ENCODE measurements at places on chromosomes 16 and 17. TPM values are rescaled to one million over a fixed set of nuclear protein-coding genes. Genes with fewer than 3 reads are reported as not detected.

The EEF2KMT gene
- total RNA-seq = 9.0 TPM

The UNC13D gene
- 26.0 TPM for total RNA-seq

The RDM1 gene
- total RNA-seq = 1.1 TPM

The KRTAP4-3 gene
- total RNA-seq = not detected

The JMJD6 gene
- total RNA-seq = 11.0 TPM

The HSD17B2 gene
- 1.7 TPM for total RNA-seq

- no peak for ATAC-seq
Measured at GRCh38 chr17:73824321-73824720, 180.1 kb upstream of the SDK2 start.

DNA sequence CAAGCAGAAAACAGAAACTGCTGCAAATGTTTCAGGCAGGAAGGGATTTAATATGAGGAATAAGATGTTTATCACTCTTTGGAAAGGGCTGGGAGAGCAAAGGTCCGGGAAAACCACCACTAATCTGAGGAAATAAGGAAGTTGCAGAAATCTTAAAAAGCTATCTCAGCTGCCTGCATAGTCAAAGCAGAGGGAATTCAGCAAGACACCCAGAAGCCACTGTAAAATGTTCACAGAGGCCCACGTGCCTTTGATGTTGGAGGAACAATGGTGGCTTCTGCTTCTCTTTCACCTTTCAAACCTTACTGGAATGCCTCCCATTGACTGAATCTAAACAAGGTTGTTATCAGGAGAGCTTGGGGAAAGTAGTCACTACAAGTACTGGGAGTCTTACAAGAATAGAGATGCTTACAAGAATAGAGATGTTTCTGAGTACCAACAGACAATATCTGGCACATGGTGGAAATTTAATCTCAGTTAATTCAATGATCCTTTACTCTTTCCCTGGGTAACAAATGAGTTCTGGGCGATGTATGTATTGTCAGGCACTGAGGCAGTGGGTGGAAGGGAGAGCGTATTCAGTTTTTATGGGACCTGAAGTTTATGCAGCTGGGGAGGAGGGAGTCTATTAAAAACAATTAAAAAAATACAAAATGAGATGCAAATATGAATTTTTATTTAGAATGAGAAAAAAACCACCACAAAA, 56.1 kb upstream of the MED13 start:
- ATAC-seq = no peak

DNA sequence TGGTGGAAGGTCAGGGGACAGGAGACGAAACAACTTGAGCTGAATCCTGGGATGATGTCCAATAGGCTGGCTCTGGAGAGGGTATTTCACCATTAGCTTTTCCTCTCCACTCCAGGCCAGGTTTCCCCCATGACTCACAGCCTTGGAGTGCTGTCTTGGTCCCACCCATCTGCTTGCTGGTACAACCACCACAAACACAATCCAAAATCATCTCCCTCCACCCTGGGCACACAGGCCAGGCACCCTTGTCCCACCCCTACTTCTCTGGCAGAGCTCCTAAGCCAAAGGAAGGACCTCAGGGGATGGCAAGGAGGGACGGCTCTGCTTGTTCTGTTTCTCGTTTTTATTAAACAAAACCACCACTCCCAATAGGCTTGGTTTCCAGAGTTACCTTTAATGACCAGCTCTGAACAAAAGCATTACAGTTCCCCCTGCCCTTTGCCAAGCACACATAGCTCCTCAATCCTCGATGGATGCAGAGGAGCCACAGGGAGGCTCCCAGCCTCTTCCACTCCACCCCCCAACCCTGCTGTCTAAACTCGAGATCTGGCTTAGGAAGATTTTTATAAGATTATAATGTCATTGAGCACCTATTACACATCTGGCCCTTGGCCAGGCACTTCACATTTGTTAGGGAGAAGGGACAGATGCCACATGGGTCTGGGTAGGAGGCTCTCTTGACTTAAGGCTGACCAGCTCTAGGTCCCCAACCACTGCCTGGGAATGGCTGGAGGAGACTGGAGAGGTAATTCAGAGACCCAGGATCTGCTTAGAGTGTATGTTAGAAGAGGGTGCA, 13.3 kb downstream of the CAVIN1 start:
- peak; percentile 83 for ATAC-seq

GRCh38 chr16:62853887-62854286, 817.6 kb upstream of the CDH8 start:
- no peak for ATAC-seq

GRCh38 chr17:8359769-8360168, 16.7 kb downstream of the KRABD2 start:
- peak; percentile 42 for ATAC-seq

GRCh38 chr17:56832446-56832845, 1.3 kb downstream of the C17orf67 start:
- ATAC-seq = no peak

- ATAC-seq = peak; percentile 86
Measured at GRCh38 chr17:41140360-41141131, at the start of gene KRTAP4-6. Gene KRTAP4-6 (minus strand): TSS chr17:41140544. CDS start chr17:41140487, 57 bp downstream.

- ATAC-seq = no peak
Measured at GRCh38 chr16:57123216-57123973, 31.0 kb downstream of the CPNE2 start.

- no peak for ATAC-seq
Measured at GRCh38 chr16:11996433-11997330, 20.1 kb downstream of the SNX29 start.

DNA sequence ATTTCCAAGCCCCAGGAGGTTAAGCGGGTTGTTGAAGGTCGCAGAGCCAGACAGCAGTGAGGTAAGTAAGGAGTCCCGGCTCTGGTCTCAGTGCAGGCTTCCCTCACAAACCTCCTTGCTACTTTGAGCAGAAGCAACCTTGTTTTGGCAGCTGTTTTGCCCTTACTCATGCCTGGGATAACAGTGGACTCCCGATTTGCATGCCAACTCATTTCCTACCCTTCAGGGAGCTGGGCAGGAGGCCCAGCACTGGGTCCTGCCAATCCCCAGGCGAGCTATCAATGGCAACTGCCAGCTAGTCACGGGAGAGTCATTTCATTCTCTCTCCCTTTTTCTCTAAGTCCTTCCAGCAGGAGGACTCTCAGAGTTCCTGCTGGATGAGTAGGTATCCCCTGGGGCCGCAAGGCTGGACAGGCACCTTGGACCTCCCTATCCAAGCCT, 72.0 kb upstream of the KSR1 start:
- peak; percentile 83 for ATAC-seq

DNA sequence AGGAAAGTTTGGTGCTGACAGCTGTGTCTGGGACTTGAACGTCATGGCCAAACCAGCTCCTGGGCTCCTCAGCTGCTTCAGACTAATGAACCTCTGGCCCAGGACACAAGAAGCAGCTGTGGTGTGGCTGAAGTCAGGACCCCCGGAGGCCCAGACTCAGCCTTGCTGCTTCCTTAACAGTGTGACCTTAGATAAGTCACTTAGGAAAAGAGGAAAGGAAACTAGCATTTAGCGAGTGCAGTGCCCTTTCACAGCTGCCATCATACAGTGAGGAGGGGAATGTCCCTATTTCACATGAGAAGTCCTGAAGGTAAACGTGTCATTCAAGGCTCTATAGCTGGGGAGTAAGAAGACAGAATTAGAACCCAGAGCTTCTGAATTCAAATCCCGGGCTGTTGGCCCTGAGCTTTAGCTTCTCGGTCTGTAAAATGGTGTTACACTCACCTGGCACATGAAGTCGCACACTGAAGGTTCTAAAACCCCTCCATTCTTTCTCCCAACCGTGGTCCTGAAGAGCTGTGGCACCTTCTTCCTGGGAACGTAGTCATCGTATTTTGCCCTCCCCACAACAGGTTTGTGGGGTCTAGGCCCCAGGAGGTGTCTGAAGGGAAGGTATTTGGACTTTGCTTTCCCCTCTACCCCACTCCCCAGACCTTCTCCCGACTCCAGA, 910 bp upstream of the RAMP2 start:
- no peak for ATAC-seq

- ATAC-seq = peak; percentile 17
Measured at GRCh38 chr17:81459224-81459623, 53.4 kb downstream of the ACTG1 start.

DNA sequence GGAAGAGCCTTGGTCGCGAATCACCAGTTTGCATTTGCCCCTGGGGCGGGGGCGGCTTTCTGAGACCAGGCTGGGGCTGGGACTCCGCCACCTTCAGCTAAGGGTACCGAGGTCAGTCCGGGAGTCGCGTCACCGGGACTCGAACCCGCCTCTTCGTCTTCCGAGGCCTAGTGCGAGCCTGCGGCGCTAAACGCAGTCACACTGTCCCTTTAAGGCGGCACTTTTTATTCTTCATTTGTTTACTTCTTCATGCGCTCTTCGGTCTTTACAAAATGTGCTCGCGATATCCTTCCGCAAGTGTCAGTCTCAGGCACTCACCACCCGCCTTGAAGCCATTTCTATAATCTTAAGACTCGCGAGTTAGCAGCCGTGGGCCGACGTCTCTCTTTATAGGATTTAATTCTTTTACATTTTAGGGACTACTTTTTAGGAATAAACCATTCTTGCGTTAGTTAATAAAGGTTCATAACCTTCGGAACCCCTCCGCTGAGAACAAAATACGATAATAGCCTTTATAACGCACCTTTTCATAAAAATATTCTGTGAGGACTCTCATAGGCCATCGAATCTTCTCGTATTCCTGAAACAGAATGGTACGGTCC, 593 bp upstream of the HEXIM1 start:
- ATAC-seq = peak; percentile 44

Measured in esophagus mucosa (tissue), 1 donor.